ENCODE measurements at places on chromosomes 11 and 22.
A peak's percentile ranks its signal among the peaks of the same experiment; 100 is the strongest.

DNA sequence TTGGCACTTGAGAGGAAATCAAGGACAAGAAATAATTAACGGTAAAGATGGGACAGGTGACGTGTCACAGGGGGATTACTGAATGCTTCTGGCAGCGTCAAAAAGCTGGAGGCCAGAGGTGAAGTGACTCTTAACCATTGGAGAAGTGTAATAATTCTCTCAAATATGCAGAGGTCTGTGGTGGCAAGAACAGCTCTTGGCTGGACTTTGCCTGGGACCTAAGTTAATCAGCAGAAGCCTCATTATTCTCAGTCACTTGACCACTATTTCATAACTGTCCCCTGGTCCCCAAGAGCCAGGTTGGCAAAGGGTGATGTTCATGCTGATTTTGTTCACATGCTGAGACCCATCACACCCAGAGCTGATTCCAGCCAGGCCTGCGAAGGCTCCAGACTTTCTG, 72.9 kb downstream of the TIMP3 start:
- DNase-seq: no peak

DNA sequence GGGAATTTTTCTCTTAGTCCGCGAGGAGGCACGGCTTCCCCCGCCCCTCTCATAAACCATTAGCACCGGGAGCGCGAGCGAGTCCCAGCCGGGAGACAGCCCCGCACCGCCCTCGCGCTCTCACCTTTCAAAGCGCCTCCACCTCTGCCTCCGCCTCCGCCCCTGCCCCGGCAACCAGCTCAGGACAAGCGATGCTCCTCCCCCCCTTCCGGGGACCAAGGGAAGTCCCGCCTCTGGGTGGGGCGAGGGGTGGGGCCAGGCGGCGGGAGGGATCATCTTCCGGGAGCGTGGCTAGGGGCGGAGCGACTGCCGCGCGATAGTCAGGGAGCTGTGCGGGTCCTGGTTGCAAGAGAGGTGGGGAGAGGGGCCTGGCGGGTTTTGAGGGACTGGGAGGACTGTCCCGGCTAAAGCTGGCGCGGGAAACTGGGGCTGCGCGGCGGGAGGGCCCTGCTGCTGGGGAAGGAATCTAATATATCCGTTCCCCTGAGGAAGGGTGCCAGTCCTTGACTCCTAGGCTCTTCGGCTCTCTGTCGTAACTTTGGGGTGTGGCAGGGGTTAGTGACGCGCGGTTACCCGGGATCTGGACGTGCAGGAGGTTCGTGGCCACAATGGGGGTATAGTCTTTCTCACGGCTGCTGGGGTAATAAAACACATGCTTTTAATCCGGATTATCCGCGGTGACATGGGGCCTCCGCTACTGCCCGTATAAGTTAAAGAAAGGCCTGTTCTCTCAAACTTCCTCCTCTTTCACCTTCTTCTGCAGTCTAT, at the start of the genes CCDC82 and JRKL:
Gene CCDC82, minus strand, starts transcription at position 193 of the 768 bp plus-strand sequence. CDS start 5,165 bp downstream, outside the sequence.
Gene JRKL, plus strand, starts transcription at position 294 of the 768 bp plus-strand sequence. CDS start 637 bp downstream, outside the sequence.
- peak; percentile 99 for DNase-seq

DNA sequence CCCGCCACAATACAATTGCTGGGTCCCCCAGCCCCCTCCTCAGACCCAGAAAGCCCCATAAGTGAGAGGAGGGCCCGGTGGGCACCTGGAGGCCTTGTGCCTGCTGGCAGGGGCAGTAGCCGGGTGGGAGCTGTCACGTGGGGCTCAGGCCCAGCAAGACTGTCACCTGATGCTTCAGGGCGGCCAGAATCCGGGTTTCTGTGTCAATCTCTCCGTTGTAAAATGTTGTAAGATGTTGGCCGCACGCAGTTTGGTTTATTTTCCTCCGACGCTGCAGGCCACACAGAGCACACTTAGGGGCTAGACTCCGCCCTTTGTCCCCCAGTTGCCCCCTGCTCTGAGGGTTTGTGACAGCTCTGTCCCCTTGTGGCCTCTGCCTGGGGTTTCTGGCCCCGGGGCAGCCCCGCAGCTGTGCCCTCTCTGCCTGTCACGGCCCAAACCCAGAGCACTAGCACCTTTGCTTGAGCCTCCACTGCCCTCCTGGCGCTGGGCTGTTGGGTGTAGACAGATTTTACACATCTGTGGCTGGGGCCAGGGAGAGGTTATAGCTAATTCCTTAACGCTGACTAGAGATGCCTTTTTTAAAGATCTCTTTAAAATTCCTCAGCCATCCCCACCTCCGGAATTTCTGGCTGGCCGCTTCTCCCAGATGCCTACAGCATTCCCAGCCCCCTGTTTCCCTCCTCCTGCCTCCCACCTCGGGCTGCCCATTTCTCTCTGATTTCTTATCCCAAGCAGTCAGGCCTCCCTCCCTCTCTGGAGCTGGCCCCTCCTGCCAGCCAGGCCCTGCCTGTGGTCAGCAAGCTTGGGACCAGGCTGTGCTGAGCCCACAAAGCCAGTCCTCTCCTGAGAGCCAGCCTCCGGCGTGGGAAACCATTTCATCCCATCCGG, 3.2 kb upstream of the PRR5 start:
- no peak for DNase-seq

- DNase-seq: peak; percentile 76
These were observed 12.2 kb upstream of the MFNG start for GRCh38 chr22:37498289-37498909.

- no peak for DNase-seq
These were observed 4.6 kb upstream of the P2RY2 start for GRCh38 chr11:73213196-73214143.

DNA sequence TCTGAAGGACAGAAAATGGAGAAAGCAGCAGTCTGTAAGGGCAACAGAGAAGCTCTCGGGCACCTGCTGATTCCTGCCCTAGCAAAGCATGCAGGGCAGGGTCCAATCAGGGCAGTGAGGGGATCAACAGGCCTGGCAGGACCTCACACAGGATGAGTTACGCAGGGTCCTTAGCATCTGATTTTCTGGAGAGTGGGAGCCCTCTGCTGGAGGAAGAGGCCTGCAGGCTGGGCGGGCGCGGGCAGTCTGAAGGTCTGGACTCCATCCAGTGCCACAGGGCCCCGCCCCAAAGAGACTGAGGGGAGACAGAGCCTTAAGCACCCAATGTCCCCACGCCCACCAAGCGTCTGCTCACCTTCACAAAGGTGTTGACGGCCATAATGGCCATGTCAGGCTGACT, 28.9 kb downstream of the AP1B1 start:
- no peak for DNase-seq

DNA sequence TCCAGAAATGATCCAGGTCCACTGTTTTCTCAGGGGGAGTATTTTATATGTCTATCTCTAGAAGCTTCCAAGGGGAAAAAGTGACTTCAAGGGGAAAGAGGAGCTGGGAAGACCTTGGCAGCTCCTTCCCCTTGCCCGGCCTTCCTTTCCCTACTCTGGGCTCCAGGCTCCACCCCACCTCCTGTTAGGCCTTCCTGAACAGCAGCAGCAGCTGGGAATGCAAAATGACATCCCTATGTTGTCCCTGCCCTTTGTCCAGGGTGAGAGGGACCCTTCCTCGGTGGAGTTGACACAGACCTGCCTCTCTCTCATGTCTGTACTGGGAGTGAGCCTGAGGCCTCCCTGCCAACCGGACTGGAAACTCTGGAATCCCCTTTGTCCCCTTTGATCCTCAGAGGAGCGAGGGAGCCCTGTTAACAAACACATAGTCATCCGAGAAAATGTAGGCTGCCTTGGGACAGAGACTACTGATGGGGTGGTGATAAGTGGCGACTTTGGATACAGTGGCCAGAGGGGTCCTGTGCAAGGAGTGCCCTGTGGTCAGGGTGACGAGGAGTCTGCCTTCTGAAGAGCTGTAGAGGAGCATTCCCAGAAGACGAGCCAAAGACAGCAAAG, 9.0 kb upstream of the MALAT1 start:
- no peak for DNase-seq

DNA sequence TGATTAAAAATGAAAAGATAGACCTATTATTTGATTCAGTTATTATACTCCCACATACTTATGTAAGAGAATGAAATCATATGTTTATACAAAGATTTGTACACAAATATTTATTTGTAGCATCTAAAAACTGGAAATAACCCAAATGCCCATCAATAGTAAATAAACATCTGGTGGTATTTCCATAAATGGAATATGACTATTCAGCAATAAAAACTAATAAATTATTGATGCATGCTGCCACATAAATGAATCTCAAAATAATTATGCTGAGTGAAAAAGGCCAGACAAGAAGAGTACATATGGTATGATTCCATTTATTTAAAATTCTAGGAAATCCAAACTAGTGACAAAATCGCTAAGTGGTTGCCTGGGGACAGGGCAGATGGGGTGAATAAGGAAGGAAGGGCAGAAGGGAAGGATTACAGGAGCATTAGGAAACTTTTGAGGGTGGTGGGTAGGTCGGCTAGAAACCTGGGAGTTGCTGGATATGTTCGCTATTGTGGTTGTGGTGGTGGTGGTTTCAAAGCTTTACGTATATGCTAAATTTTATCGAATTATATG, 41.5 kb downstream of the JAM3 start:
- DNase-seq: no peak

DNA sequence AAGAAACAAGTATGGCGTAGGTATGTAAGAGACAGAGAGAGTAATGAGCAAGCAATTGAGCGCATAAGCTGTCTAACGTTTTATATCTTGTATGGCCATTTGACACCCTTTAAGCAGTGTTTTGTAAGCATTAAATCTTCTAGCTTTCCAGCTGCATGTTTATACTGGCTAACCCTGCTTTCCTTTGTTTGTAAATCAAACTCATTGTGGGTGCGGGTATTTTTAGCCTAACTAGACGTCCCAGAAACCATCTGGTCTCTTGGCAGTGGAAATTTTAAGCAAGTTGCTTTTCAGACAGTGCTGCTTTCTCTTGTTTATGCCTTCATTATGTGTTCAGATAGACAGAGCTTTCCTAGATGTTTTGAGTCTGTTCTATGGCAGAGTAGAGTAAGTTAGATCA, 73.5 kb downstream of the RNF169 start:
- DNase-seq: no peak

DNA sequence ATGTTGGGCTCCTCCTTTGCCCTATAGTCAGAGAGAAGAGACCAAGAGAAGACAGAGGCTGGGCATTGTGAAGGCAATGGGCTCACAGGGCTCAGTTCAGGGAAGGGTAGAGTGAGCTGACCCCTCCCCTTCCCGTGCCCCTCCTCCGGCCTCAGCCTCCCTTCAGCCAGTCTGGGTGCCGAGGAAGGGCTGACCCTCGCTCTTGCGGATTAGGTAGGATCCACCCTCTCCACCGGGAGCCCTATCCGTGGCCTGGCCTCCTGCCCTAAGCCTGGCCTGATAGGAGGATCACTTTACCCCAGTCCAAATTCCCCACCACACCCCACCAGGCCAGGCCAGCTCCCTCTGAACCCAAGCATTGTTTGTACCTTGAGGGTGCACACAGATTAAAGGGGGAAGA, 1.8 kb upstream of the PPP1R14B start:
- DNase-seq: no peak

DNA sequence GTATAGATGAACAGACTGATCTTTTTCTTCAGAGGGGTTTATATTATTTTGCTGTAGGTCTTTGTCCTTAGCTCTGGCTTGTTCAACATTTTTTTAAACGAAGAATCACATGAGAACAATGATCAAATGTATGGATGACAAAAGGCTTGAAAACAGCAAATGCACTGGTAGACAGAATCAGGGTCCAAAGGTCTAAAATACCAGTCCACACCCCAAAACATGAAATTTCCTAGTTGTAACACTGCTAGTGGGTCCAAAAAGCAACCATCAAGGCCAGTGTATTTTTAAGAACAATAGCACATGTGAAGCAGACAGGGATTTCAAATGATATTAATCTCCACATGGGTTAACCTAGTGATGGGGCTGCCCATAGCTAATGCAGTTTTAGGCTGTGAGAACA, 162.0 kb downstream of the SWAP70 start:
- DNase-seq: no peak

DNA sequence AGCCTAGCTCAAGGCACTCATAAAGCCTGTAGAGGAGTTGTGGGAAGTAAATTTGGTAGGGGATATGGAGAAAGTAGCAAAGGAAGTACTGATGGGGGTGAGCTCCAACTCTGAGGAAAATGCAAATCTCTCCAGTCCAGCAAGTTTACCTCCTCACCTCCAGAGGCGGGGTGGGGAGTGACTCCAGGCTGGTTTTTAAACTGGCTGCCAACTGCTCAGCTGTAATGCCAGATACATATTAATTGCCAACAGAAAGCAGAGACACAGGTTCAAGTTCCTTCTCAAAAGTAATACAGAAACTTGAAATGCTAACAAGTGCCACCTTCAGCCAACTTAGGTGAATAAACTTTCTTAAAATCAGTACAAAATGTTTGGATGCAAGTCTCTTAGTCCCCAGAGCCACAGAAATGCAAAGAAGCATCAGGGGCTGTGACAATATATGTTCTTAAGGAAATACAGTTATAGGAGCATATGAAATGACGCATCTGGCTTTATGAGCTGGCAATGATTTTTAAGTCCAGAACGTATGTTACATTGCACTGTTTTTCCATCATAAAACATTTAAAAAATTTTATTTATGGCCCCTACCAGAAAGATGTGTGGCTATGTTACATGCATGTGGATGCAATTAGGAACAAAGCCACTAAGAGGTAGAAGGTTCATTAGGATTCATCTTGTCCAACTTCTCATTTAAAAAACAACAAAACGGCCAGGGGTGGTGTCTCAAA, 436.4 kb upstream of the CCDC90B start:
- DNase-seq: no peak

DNA sequence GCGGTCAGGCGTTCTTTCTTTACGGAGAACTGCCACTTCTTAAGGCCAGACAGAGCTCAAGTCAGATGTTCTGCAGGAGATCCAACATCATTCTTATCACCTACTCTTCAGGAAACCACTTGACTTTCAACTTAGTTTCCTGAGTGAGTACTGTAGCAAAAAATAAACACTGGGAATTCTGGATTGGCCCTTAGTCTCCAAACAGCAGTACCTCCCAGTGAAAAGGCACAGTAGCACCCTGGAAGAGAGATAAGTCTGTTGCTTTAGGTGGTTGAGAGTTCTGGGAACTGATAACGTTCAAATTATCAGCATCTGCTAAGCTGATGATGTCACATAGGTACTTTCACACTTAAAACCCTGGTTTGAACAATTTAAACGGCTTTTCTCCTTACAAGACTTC, 971.8 kb upstream of the TENM4 start:
- DNase-seq: no peak

DNA sequence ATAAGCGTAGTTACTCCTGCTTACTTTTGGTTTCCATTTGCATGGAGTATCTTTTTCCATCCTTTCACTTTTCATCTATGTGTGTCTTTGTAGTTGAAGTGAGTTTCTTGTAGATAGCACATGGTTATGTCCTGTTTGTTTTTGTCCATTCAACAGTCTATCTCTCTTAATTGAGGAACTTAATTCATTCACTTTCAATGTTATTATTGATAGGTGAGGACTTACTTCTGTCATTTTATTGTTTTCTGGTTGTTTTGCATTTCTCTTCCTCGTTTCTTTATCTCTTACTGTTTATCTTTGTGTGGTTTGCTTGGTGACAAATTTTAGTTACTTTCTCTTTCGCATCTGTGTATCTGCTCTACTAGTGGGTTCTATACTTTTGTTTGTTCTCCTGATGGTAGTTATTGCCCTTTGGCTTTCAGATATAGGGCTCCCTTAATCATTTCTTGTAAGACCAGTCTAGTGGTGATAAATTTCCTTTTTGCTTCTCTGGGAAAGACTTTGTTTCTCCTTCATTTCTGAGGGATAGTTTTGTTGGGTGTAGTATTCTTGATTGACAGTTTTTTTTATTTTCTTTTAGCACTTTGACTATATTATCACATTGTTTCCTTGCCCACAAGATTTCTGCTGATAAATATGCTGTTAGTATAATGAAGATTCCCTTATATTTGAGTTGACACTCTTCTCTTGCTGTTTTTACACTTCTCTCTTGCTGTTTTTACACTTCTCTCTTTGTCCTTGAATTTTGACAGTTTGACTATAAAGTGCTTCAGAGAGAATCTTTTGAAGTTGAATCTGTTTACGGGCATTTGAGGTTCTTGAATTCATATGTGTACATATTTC, 9.0 kb upstream of the RAG1 start:
- no peak for DNase-seq

- peak; percentile 70 for DNase-seq
These were observed 39.3 kb upstream of the CELSR1 start for GRCh38 chr22:46576556-46577367.
